ENCODE measurements at places on chromosomes 5 and 9.

DNA sequence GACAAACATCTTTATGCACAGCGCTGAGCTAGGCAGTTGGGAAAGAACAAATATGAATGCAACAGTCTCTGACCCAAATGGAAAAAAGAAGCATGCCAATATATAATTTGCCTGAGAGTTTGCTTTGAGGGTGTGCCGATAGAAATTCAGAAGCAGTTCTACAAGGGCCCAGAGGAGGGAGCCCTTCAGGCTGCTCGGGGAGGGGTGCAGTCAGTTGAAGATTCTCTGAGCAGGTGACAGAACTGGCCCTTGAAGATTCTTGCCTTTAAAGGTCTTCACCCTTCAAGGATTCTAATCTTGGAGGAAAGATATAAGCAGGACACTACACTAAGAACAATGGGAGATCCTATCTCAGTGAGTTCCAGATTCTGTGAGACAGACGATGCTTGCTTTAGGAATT lies 3.7 kb upstream of the PAPPA start:
- DNase-seq, result no peak

GRCh38 chr9:130137641-130138081 lies 34.5 kb upstream of the NCS1 start:
- no peak for DNase-seq

- DNase-seq, result no peak
Measured at GRCh38 chr5:124550731-124551130, 195.7 kb downstream of the ZNF608 start.

- no peak for DNase-seq
Measured at GRCh38 chr9:76737154-76737902, 26.9 kb upstream of the PCA3 start.

DNA sequence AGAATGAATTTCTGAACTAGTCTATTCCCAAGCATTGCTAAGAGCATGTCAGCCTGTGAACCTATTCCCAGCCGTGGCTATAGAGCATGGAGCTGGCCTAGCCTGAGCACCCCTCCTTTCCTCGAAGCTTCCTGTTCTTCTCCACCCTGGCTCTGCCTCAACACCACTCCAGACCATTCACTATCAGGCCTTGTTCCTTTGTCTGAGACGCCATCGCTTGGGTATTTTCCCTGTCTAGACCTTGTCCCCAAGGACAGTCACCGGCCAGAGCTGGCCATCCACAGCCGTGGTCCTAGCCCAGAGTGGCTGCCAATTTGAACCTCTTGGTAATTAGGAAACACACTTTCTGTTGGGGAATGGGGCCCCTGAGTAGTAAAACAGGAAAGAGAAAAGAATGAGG lies 105.8 kb downstream of the LIFR start:
- no peak for DNase-seq

- no peak for DNase-seq
Measured at GRCh38 chr9:90029996-90030395, 425.2 kb downstream of the GADD45G start.

DNA sequence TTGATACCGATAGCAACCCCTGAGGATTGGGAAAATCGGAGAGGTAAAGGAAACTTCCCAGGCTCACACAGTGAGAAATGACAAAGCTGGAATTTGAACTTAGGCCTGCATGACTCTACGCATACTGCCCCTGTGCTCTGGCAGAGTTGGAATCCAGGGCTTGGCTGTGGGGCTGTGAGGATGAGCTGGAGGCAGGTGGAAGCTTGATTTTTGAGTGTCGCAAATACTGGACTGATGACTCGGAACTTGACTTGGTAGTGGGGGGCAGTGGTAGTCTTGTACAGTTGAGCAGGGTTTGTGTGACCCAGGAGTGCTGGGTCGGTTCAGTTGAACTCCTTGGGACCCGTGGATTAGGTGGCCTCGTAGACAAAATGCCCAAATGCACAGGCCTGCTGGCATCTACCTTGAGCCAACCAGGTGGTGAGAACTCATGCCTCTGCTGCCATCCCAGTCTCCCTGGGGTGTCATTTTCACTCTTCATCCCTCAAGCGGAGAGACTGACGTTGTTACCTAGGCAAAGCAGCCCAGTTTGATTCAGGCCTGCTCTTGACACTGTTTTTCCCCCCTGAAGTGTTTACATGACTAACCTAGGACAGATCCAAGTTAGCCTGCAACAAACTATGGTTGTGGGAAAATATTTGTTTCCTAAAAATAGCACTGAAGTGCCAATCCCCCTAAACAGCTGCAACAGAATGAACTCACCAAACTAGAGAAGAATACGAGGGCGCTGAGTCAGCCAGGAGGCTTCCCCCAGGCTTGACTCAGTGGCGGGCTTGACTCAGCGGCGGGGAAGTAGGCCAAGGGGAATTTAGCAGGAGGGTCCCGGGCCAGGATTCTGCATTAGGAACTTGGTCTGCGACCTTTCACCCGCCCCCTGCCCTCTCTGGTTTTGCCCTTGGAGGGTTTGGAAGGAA lies 45.7 kb upstream of the ORM1 start:
- peak; percentile 74 for DNase-seq

- no peak for DNase-seq
Measured at GRCh38 chr9:77616191-77616590, 31.9 kb downstream of the GNA14 start.

DNA sequence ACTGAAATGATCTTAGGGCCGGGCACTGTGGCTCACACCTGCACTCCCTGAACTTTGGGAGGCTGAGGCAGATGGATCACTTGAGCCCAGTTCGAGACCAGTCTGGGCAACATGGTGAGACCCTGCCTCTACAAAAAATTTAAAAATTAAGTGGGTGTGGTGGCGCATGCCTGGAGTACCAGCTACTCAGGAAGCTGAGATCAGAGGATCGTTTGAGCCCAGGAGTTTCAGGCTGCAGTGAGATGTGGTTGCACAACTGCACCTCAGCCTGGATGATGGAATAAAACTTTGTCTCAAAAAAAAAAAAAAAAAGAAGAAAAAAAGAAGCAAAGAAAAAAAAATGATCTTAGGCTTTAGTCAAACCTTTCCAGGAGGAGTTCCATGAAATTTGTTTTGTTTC lies 41.8 kb downstream of the MEF2C start:
- DNase-seq, result no peak

GRCh38 chr9:136759001-136759400 lies 958 bp upstream of the LCN8 start:
- DNase-seq, result no peak

DNA sequence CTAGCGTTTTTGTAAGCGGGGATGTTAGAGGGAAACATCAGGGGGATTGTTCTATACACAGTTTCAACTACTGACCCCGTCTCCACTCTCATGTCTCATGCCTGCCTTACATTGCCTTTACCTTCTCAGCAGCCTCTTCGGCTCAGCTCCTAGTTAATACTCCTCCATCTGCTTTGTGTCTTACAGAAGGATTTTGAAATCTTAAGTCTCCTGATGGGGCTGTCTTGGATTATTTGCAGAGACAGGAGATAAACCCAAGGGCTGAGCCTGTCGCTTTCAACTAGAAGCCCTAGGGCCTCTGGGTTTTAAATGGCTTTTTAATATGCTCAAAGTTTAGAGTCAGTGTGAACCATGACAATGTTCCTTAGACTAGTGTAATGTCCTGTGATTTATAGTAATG lies 161.5 kb downstream of the CARTPT start:
- DNase-seq, result no peak

- no peak for DNase-seq
Measured at GRCh38 chr5:179397516-179397915, 52.3 kb upstream of the ADAMTS2 start.

DNA sequence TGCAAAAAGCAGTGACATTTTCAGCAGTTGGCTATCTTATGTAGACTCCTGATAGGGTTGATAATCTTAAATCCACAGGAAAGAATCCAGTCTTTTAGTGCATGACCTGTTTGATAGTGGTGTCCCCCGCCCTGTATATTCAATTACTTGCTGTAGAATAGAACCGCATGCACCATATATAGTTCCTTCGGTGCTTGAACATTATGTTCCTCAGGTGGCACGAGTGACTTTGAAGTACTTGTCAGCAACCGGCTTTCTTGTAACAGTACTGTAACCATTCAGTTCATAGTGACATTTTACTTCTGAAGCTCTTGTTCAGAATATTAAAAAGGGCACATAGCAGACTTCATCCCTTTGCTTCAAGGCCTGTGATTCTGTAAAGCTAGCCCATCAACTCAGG lies 163.2 kb upstream of the KLF9 start:
- DNase-seq, result no peak

DNA sequence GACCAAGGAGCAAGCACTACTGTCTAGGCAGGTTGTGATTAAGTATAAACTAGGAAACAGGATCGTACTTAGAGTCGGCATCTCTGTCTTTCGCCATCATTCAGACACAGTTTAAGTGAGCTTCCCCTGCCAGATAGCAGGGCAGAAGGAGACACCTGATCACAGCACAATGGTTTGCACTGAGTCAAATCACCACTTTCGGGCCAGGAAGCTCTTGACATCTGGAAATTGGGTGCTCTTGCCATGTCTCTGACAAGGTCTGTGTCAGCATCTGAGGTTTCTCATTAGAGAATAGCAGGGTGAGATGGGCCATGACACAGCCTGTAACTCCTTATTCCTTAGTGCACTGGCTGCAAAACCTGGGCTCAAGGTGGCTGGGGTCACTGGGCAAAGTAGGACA lies 8.3 kb downstream of the ADRB2 start:
- no peak for DNase-seq

DNA sequence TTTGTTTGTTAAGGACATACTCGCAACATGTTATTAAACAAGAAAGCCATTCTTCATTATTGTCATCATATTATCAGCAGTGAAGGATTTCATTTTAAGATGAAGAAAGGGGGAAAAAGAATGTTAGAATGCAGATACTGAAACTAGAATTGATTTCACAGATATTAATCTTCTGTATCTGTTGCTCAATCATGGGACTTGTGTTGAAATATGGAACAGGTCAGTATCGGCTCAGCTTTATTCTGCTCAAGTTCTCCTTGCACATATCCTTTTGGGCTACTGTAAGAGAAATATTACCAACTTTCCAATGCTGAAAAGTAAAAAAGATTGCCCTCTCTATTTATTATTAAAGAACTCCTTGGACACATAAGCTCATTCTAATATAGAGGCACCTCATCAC lies 13.8 kb upstream of the ANXA1 start:
- DNase-seq, result no peak

DNA sequence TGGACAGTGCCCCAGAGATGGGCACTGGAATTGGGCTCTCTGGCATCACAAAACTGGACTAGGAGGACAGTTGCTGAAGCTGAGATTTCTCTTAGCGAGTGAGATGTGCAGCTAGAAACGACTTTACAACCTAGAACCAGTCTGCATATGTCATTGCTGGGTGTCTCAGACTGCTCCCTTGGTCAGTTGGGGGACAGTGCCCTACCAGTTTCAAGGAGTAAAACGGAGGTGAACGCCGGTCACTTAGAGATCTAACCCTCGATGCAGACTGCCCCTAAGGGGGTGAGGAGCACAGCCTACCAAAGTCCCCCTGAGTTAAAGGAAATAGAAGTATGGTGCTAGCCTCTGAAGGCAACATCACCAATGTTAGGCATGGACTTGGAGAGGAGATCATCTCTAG lies 704.4 kb upstream of the CDH9 start:
- DNase-seq, result no peak

- DNase-seq, result no peak
Measured at GRCh38 chr9:71609448-71609830, 158.9 kb downstream of the CEMIP2 start.

DNA sequence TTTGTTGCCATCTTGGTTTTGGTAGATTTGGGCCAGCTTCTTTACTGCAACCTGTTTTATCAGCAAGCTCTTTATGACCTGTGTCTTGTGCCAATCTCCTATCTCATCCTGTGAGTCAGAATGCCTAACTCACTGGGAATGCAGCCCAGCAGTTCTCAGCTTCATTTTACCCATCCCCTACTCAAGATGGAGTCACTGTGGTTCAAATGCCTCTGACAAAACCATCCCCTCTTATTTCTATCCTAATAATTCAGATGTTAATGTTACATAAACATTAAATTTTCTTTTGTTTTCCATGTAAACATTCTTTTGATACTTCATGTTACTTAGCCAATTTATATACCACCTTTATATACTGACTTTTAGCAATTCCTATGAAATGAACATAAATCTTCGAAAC lies 746.3 kb downstream of the CDH18 start:
- no peak for DNase-seq

DNA sequence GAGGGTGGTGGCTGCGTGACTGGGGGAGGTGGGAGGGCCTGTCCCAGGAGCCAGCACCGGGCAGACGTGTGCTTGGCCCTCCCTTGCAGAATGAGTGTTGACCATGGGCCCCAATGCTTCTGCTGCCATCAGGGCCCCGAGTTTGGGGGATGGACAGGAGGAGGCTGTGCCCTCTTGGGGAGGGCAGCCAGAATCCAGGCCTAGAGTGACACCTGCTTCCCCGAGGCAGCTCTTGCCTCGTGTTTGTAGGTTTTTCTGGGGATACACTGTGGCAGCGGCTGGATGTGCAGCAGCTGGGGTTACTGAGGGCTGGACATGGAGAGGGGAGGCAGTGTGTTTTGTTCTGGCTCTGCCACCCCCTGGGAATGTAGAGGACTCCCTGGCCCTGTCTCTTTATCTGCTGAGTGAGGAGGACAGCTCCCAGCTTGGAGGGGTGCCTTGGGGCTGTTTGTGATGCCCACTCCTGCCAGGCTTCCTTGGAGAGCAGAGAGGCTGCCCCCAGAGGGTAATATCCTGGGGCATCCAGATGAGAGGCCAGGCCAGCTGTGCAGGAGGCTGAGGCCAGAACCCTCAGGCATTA lies 22.7 kb downstream of the WNK2 start:
- no peak for DNase-seq

GRCh38 chr9:117414220-117414905 lies 494 bp downstream of the ASTN2 start:
- no peak for DNase-seq

DNA sequence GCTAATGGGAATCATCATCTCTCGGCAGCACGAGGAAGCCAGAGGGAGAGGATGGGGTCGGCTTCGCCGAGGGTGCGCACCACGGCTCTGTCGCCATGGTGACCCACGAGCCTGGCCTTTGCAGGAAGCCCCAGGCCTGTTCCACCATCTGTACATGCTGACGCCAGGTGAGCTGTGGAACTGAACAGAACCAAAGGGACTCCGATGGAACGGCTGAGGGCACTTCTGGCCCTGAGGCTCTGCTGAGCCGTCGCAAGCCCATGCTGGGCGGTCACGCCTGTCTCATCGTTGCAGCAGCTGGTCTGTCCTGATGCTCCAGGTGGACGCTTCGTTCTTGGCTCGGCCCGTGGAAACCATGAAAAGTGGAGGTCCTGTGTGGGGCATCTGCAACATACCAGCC lies 34.6 kb upstream of the UBAC1 start:
- no peak for DNase-seq

GRCh38 chr9:84821431-84821830 lies 151.9 kb downstream of the NTRK2 start:
- no peak for DNase-seq

DNA sequence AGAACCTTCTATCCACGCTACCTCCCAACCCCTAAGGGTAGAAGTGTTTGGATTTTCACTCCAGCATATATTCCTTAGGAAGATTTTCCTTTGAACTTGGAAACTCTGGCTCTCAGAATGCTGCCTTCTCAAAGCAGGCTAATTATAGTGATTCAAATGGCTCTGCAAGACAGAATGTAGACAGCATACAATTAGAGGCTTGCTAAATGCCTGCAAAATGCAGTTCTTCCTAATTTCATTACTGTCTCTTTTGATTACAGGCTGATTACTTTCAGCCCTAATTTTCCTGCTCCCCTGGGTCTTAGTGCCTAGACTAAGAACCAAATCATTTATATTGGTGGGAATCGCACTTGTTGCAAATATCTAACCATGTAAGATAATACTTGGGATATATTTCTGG lies 50.8 kb downstream of the ANKDD1B start:
- no peak for DNase-seq

- no peak for DNase-seq
Measured at GRCh38 chr5:60597572-60598320, 102.2 kb downstream of the DEPDC1B start.
